ENCODE measurements at places on chromosomes 6 and 20. TPM values are rescaled to one million over a fixed set of nuclear protein-coding genes. Genes with fewer than 3 reads are reported as not detected.

The BMP2 gene
- total RNA-seq = 25.5 TPM

The CST3 gene
- 870 TPM for total RNA-seq

GRCh38 chr6:161273274-161273751 lies 548 bp downstream of the AGPAT4 start:
- no peak for DNase-seq

- peak; percentile 38 for DNase-seq
These were observed 39.2 kb downstream of the KCNK5 start for GRCh38 chr6:39189915-39190544.

GRCh38 chr6:551405-551804 lies 105.5 kb downstream of the HUS1B start:
- DNase-seq = no peak

GRCh38 chr6:3250231-3250675 lies 8.5 kb upstream of the PSMG4 start:
- no peak for DNase-seq

DNA sequence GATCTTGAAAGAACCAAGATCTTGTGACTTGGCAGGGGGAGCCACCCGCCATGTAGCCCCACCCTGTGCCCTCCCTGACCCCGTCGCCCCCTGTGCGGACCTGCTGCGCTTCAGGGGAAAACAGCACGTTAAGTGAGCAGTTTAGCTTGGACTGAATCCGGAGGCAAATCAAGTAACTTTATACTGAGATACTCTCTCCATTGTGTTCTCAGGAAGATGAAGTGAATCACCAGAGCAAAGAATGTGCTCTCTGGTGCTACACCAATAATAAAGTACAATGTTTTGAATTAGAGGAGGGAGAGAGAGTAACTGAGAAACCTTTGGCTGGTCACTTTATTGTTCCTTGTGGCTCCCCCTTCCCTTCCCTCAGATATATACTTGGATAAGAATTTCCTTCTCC lies 83.4 kb downstream of the TXNDC5 start:
- DNase-seq = no peak

DNA sequence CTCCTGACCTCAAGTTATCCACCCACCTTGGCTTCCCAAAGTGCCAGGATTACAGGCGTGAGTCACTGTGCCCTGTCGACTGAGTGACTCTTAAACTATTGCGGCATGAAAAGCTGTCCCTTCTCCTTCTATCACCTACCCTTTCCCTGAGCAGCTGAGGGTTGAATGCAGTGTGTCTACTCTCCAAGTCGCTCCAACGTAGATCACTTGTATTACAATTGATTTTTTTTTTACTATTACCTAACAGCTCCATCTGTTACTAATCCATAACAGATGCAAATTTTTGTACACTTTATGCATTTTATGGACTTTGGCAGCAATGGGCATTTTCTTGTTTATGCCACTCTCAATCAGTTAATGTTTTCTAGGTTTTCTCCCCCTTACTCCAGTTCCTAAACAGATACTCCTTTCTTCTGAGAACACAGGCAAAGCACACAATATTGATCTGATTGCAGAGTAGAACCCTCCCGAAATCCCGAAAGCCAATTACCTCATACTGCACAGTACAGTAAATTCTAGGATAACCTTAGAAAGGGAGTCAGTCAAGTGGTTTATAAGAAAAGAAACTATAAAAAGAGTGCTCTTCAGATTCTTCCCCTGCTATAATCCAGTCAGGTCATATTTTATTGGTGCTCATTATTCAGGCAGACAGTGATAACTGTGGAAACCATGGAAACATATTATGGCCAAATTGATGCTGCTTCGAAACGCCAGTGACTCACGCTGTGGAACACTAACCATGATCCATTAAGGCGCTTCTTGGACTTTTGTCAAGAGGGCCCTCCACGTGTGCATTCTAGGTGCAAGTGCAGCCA lies 273.0 kb downstream of the ADGB start:
- no peak for DNase-seq

- no peak for DNase-seq
These were observed 11.3 kb upstream of the ADGB start for GRCh38 chr6:146587459-146587858.

The TUBB2B gene
- 47.6 TPM for total RNA-seq

- DNase-seq = no peak
These were observed 71.2 kb downstream of the LY86 start for GRCh38 chr6:6659600-6660327.

The PTK6 gene
- 0.21 TPM for total RNA-seq

DNA sequence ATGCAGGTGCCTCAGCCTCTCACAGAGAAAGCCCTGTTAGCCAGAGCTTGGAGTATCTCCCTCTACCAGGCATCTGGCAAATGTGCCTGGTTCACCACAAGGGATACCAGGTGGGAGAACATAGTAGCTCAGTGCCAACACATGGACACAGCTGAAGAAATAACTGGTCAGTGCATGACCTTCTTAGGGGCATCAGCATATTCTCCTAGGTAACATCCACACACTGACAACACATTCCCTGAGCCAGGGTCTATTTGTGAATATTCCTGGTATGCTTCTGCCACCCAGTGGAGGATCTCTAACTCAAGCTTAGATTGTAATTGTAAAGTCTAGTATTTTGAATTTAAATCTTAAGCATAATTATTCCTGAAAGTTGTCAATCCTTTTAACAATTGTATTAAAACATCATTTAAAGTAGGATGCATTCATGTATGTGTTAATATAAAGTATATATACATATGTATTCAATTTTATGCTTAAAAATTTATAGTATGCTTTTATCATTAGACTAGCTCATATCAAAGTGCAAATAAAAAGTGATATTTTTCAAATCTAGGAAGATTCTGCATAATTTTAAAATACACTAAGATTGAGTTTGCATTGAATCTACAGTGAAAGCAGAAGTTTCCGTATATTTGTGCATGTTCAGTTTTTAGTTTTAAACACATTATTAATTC lies 45.3 kb upstream of the COL21A1 start:
- DNase-seq = peak; percentile 54

The FAM83D gene
- total RNA-seq = not detected

The PROKR2 gene
- not detected for total RNA-seq

DNA sequence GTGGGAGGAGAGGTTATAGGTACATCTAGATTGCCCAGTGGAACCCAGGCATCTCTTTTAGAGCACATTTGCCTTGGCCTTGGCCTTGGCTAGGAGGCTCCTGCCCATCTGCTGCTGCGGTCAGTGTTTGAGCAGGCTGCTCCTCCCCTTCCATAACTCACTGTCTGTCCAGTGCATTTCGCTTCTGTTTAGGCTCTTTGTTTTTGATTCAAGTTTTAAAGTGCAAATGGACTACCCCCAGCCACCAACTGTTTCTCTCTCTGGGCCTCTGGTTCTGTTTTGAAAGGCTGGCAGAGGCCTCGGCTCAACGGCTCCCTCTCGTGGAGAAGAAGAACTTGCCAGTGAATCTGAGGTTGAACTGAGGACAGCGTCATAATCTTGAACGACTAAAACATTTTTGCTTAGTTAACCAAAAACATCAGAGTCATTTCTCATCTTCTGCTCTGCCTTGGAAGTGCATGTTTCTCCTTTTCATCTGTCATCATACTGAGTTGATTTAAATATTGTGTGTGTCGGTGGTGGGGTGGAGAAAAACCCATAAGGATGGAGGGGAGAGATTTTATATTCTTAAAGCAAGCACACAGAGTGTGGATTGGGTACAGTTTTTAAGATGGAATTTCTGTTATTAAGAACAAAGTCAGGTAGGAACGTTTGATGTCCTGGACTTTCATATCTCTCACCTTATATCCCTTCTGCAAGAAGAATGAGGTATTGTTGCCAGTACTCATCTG lies 171.4 kb downstream of the DTNBP1 start:
- peak; percentile 60 for DNase-seq

DNA sequence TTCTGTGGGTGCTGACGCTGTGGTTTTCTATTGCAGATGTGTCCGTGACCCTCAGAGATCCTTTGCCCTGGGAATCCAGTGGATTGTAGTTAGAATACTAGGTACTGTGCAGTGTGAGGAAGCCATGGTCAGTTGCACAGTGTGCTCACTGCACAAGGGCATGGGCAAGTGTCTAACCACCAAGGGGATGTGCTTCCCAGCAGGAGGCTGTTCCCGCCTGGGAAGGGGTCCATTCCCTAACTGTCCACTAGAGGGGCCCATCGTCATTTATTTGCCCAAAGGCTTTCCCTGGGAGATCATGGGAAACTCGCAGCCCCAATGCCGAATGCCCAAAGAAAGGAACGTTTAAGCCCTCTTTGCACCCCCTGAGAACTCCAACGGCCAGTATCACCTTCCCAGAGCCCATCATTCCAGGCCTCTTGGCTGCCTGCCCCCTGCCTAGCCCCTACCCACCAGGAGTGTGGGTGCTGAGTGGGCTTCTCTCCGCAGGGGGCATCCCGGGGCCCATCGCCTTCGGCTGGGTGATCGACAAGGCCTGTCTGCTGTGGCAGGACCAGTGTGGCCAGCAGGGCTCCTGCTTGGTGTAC lies 26.2 kb downstream of the SLCO4A1 start:
- peak; percentile 77 for DNase-seq

The SYCP2 gene
- 3.9 TPM for total RNA-seq

DNA sequence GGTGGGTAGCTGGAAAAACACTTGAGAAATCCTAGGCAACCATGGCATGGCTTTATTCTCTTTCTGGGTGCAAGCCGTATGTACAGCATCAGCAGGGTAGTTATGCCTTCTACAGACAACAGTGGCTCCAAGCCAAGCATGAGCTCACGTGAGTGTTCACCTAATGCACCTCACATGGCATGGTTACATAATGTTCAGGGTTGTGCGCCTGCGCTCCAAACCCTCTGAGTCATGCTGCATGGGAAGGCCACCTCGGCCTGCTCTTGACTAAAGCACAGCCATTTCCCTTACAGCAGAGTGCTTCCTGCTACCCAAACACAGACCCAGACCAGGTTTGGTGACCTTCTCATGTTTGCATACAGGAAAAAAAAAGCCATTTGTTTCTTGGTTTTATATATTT lies 96.2 kb downstream of the VIP start:
- DNase-seq = no peak

GRCh38 chr20:9794831-9795230 lies 44.0 kb downstream of the PAK5 start:
- no peak for DNase-seq

The IL17F gene
- total RNA-seq = not detected

- DNase-seq = no peak
These were observed 112.8 kb downstream of the ZMYND8 start for GRCh38 chr20:47243532-47244305.

The PRDM1 gene
- total RNA-seq = 7.3 TPM

- peak; percentile 87 for DNase-seq
These were observed 29.0 kb upstream of the TBPL1 start for GRCh38 chr6:133923938-133924593.

DNA sequence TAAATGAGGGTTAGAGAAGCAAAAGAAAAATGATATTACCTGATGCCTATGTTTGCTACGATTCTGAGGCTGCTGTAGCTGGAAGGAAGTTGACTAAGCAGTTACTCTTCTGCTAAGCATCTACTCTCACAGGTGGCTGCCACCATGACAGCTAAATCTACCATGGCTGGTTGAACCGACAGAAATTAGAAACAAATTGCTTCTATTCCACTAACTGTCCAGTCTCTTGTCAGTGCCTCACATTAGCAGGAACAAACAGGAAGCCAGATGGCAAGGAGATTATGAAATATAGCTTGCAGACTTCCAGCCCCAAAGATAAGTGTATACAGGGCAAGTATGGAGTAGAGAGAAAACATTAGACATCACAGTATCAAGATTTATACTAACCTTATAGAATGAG lies 59.4 kb upstream of the TMEM200A start:
- DNase-seq = no peak

DNA sequence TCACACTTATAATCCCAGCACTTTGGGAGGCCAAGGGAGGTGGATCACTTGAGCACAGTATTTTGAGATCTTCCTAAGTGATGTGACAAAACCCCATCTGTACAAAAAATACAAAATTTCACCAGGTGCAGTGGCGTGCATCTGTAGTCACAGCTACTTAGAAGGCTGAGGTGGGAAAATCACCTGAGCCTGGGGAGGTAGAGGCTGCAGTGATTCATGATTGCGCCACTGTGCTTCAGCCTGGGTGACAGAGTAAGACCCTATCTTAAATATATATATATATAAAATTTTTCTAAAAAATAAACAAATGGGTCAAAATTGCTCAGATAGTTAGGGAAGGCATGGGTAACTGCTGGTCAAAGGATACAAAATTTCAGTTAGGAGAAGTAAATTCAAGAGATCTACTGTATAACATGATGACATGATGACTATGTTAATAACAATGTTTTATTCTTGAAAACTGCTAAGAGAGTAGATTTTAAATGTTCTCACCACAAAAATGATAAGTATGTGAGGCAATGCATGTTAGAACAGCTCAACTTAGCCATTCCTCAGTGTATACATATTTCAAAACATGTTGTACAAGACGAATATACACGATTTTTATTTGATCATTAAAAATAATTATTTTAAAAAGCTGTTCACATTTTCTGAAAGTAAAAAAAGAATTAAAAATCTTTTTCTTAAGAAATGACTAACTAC lies 24.4 kb downstream of the TBC1D32 start:
- no peak for DNase-seq

The CTAGE9 gene
- total RNA-seq = not detected

The MLIP gene
- total RNA-seq = 292 TPM

GRCh38 chr6:99104218-99104617 lies 156.5 kb upstream of the FBXL4 start:
- no peak for DNase-seq

DNA sequence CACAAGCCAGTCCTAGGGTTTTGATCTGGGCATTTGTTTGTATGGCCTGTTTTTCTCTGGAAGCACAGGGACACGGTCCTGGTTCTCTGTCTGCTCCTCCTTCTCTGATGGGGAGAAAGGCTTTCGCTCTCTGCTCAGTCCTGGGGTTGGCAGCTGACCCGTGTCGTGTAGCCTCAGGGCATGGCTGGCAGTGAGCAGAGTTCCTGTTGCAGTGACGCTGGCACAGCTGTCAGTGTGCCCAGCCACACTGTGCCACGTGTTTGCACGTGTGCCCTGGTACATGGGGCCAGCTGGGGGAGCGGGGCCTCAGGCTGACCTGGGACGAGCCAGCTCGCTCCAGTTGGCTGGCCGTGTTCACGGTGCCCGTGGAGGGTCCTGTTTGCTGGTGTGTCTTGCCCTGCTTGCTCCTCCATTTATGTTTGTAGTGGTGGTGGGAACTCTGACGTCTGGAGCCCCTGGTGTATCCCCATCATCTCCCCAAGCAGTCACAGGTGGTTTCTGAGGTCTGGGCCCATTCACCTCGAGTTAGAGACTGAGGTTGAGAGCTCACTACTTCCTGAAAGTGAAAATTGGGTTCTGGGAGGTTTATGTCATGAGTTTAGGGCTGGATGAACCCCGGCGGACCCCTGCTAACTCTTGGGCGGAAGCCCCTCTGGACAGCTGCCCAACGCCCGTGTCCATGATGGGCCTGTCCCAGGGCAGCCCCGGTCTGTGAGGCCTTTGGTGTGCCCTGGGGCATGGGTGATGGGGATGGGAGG lies 10.2 kb upstream of the DNAJC5 start:
- DNase-seq = no peak
